ENCODE measurements at places on chromosomes 3 and 15.

DNA sequence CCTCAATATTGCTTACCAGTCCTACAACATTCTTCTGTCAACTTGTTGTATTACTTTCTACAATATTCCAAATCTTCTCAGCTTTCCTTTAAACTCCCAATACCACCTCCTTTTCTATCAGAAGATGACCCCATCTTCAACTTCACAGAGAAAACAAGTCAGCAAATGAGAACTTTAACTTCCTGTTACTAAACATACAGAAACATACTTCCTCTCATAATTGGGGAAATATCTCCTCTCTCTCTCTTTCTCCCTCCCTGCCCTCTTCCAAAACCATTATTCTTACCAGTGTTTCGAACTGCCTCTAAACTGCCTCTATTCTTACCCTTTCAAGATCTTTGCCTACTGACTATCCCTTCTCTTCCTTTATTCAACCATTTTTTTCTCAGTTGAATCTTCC, 1.8 kb upstream of the SNAP23 start:
- DNase-seq, result no peak
- H3K27ac ChIP-seq, result peak overlapping the region; percentile 86
- H3K27me3 ChIP-seq, result no peaks in the 10 kb centered on the region
- no peaks in the 10 kb centered on the region for H3K36me3 ChIP-seq
- no peak overlapping the region for H3K4me3 ChIP-seq
- H3K4me1 ChIP-seq, result peaks cover 3% of the 10 kb centered on the region

- DNase-seq, result no peak
- H3K4me3 ChIP-seq, result no peak overlapping the region
- H3K4me1 ChIP-seq, result peaks cover 22% of the 10 kb centered on the region
- no peak overlapping the region for H3K27ac ChIP-seq
- no peaks in the 10 kb centered on the region for H3K36me3 ChIP-seq
These were observed 73.8 kb downstream of the SMAD3 start for GRCh38 chr15:67138891-67139855.

- no peaks in the 10 kb centered on the region for H3K4me1 ChIP-seq
- no peak for DNase-seq
- H3K36me3 ChIP-seq, result no peaks in the 10 kb centered on the region
- no peak overlapping the region for H3K4me3 ChIP-seq
- H3K27ac ChIP-seq, result no peak overlapping the region
- no peaks in the 10 kb centered on the region for H3K27me3 ChIP-seq
These were observed 36.7 kb upstream of the ZNF710 start for GRCh38 chr15:89964232-89964954.

- H3K27ac ChIP-seq, result no peak overlapping the region
- no peak for DNase-seq
- H3K27me3 ChIP-seq, result no peaks in the 10 kb centered on the region
- no peaks in the 10 kb centered on the region for H3K36me3 ChIP-seq
These were observed 82.8 kb upstream of the CDV3 start for GRCh38 chr3:133490468-133491351.

GRCh38 chr15:23645371-23646164, 2.1 kb downstream of the MAGEL2 start:
- no peak for DNase-seq
- H3K36me3 ChIP-seq, result no peaks in the 10 kb centered on the region
- H3K27ac ChIP-seq, result no peak overlapping the region
- peaks cover 5% of the 10 kb centered on the region for H3K27me3 ChIP-seq

DNA sequence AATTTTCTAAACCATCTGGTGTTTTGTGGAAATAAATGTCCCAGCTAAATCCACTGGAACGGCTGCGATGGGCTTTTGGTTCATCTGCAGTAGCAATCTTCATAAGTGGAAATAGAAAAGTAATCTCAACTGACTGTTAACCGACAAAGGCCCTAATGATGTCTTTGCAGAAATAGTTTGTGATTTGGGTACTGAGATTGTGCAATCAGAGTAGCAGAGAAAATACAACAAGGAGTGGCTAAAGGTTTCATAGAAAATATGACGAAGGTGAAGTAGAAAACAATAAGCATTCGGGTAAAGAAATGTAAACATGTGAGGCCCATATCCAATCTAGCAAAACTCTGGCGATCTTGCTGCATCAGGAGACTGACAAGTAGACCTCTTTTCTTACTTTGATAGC, 262.6 kb upstream of the MCTP2 start:
- DNase-seq, result no peak
- H3K27ac ChIP-seq, result no peak overlapping the region
- H3K36me3 ChIP-seq, result no peaks in the 10 kb centered on the region
- H3K4me1 ChIP-seq, result no peaks in the 10 kb centered on the region
- no peaks in the 10 kb centered on the region for H3K27me3 ChIP-seq

- no peaks in the 10 kb centered on the region for H3K36me3 ChIP-seq
- H3K4me1 ChIP-seq, result no peaks in the 10 kb centered on the region
- H3K27me3 ChIP-seq, result no peaks in the 10 kb centered on the region
- no peak for DNase-seq
- no peak overlapping the region for H3K4me3 ChIP-seq
These were observed 205.9 kb downstream of the CD47 start for GRCh38 chr3:107884719-107885460.

DNA sequence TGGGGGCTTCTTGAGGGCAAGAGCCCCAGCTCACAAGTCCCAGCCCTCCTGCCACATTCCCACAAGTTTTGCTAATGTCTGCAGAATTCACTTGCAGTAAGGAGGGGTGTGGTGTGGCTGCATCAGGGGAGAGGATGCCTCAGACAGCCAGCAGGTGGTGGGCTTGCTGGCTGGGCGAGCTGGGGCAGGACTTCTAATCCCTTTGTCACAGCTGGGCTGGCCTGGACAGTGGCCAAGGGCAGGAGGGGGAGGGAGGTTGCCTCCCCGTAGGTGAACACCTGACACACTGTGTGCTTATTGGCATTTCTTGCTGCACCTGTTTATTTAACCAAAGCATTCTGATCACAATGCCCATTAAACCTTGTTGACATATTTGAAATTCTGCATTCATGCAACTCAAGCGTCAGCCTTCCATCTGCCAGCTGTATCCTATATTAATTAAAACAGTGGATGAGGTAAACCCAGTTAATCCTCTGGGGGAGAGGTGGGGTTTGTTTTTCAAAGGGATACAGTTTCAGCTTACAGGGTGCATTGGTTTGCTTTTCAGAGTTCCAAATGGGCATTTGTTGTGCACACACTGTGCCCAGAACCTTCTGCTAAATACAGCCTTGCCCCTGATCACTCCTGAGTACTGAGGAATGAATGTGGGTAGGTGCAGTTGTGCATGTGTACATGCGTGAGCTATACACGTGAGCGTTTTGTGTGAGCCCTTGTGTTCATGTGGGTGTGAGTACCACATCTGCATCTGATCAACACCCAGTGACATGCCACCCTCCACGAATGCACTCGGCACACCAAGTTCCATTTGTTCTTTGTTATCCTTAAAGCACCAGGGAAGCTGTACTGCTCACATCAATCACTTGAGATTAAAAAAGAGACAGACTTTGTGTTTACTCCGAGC, 268.7 kb downstream of the XXYLT1 start:
- no peak overlapping the region for H3K4me3 ChIP-seq
- H3K36me3 ChIP-seq, result no peaks in the 10 kb centered on the region
- H3K4me1 ChIP-seq, result no peaks in the 10 kb centered on the region
- H3K27me3 ChIP-seq, result no peaks in the 10 kb centered on the region
- H3K27ac ChIP-seq, result no peak overlapping the region
- peak; percentile 58 for DNase-seq

- peak overlapping the region; percentile 83 for H3K27ac ChIP-seq
- H3K27me3 ChIP-seq, result no peaks in the 10 kb centered on the region
- DNase-seq, result no peak
- peaks cover 78% of the 10 kb centered on the region for H3K4me1 ChIP-seq
- no peaks in the 10 kb centered on the region for H3K36me3 ChIP-seq
These were observed 5.9 kb downstream of the CGNL1 start for GRCh38 chr15:57382215-57382614.

DNA sequence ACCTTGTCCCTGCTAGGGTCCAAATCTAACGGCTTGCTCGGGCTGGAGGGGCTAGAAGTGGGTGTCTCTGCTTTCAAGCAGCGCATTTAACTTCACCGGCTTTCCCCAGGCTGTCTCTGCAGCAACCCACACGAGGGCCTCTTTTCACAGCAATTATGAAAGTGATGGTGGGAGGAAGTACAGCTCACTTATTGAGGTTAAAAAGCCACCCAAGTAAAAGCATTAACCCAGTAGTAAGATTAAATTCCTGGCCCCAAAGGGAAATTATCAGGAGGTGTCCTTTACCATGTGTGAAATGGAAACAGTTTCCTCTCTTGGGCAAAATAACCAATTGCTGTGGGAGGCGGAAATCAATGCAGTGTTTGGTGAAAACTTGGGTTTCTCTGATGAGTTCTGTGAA, 41.1 kb downstream of the NGRN start:
- H3K27ac ChIP-seq, result no peak overlapping the region
- no peaks in the 10 kb centered on the region for H3K27me3 ChIP-seq
- no peak overlapping the region for H3K4me3 ChIP-seq
- H3K4me1 ChIP-seq, result no peaks in the 10 kb centered on the region
- H3K36me3 ChIP-seq, result no peaks in the 10 kb centered on the region
- no peak for DNase-seq

GRCh38 chr3:159586571-159587202, 401.9 kb upstream of the IL12A start:
- H3K4me1 ChIP-seq, result no peaks in the 10 kb centered on the region
- no peak for DNase-seq
- no peak overlapping the region for H3K4me3 ChIP-seq
- H3K27ac ChIP-seq, result no peak overlapping the region
- no peaks in the 10 kb centered on the region for H3K27me3 ChIP-seq

DNA sequence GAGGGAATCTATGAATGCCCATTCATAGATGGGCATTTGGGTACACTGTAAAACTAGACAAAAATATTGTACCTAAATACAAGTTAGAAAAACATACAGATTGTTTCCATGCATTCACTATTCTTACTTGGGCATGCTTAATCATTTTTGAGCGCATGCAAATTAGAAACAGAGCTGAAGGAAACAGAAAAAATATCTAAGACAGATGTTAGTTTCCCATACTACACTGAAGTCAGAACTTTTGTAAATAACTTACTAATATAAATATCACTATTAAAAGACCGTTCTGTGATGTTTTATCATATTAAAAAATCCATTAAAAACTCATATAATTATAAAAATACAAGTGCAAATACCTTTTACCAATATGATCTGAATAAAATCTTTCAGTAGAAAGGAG, 58.7 kb downstream of the GOLIM4 start:
- H3K4me3 ChIP-seq, result no peak overlapping the region
- DNase-seq, result no peak
- no peaks in the 10 kb centered on the region for H3K27me3 ChIP-seq
- H3K4me1 ChIP-seq, result no peaks in the 10 kb centered on the region
- peaks cover 27% of the 10 kb centered on the region for H3K36me3 ChIP-seq
- H3K27ac ChIP-seq, result no peak overlapping the region

GRCh38 chr3:168116279-168116678, 20.6 kb upstream of the GOLIM4 start:
- DNase-seq, result no peak
- no peak overlapping the region for H3K27ac ChIP-seq
- no peaks in the 10 kb centered on the region for H3K4me1 ChIP-seq
- H3K4me3 ChIP-seq, result no peak overlapping the region
- H3K36me3 ChIP-seq, result no peaks in the 10 kb centered on the region
- H3K27me3 ChIP-seq, result no peaks in the 10 kb centered on the region

DNA sequence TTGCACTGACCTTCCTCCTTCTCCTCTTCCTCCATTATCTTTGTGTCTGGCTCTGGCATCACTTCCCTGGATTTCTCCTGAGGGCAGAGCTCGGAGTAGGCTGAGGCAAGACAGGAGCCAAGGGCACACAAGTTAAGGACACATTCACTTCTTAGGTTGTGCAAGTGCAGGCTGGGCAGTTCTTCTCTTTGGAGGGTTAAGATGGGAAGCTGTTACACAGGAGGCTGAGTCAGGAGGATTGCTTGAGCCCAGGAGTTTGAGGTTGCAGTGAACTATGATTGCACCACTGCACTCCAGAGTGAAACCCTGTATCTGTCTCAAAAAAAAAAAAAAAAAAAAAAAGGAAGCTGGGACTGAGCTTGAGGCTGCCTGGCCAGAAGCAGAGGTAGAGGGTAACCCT, 176.2 kb upstream of the ANKRD28 start:
- H3K27me3 ChIP-seq, result no peaks in the 10 kb centered on the region
- no peak for DNase-seq
- no peak overlapping the region for H3K27ac ChIP-seq
- no peaks in the 10 kb centered on the region for H3K4me1 ChIP-seq
- no peak overlapping the region for H3K4me3 ChIP-seq

DNA sequence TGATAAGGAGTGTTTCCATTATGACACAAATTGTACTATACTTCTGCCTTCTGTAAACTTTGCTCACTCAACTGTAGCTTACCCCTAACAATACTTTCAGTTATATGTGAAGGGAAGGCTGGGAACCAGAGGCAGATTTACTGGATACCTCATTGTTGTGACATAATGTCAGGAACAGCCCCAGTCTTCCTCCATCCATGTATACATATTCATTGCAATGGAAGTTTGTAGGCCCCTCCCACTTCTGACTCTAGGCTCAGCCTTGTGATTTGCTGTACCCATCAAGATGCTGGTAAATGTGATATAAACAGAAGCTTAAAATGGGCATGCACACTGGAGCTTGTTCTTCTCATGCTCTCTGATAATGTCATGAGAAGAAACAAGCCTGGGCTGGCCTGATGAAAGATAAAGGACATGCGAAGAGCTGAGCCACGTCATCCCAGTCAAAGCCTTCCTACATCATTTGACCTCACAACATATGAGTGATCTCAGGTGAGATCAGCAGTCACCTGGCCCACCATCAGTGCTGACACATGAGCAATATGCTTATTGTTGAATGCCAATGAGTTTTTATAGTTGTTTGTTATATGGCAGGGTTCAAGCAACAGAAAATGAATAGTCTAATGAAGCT, 267.8 kb downstream of the GAP43 start:
- no peaks in the 10 kb centered on the region for H3K4me1 ChIP-seq
- no peak overlapping the region for H3K4me3 ChIP-seq
- DNase-seq, result no peak
- H3K36me3 ChIP-seq, result no peaks in the 10 kb centered on the region
- H3K27me3 ChIP-seq, result no peaks in the 10 kb centered on the region

DNA sequence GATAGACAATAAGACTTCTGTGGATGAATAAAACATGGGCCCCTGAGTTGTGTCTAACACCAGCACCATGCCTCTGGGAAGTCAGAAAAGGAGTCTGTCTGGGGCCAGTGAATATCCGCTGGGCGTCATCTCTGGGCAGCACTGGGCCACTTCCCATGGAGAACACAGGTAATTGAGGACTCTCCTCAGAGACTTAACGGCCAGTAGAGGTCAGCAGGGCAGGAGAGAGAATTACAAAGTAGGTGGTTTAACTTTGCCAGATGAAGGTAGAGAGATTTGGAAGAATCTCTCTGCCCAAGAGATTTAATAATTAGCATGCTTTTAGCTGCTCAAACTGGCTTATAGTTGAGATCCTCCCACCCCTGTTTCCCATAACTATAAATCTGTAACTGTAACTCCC, 65.7 kb downstream of the OCA2 start:
- no peaks in the 10 kb centered on the region for H3K4me1 ChIP-seq
- no peak overlapping the region for H3K27ac ChIP-seq
- H3K4me3 ChIP-seq, result no peak overlapping the region
- DNase-seq, result peak; percentile 19

- no peak overlapping the region for H3K27ac ChIP-seq
- H3K36me3 ChIP-seq, result no peaks in the 10 kb centered on the region
- H3K27me3 ChIP-seq, result no peaks in the 10 kb centered on the region
- no peak for DNase-seq
These were observed 384.0 kb upstream of the TGFBR2 start for GRCh38 chr3:30222441-30222840.
